ENCODE measurements at places on chromosomes 16 and 17.

DNA sequence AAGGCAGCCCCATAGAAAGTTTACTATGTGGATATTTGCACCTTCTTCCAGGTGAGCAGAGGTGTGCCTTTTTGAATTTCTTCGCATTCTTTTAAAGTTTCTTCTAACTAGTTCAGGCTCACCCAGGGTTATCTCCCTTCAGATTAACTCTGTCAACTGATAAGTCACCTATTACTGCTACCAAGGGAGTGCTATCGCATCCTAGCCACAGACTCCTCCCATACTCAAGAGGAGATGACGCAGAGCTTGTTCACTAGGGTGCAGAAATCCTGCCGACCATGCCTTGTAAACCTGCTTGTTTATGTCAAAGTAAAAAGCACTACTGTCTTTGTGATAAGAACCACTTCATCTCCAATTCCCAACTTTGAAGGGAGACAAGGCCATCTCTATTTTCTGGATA is 390.1 kb downstream of the RBFOX1 start:
- no peak for DNase-seq

DNA sequence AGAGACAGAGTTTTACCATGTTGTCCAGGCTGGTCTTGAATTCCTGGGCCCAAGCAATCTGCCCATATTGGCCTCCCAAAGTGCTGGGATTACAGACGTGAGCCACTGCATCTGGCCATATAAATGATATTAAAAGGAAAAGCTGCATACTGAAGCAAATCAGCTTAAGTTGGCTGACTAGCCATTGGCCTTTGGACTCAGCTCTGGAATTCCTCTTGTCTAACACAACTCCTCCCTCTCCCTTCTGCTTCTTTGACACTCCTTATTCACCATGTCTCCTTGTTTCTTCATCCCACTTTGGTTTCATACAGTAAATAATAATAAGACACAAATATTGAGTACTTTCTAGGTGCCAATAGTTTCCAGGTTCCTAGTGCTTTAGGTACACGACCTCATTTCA is 7.5 kb downstream of the KRT12 start:
- no peak for DNase-seq

DNA sequence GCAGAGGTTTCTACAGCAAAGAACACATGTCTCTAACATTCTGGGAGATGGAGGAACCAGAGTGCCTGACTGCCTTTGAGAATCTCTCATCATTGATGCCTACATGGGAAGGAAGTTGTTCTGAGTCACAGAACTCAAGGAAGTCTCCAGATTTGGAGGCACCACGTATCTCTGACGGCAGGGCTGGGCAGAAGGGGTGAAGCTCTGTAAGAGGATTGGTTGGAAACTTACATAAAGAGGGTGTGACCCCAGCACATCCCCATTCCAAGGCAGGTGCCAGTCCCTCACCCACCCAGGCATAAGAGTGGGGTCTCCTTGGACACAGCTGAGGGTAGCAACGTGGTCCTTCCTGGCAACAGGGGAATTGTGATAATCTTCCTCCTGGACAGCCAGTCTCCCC is 17.4 kb downstream of the TNFRSF13B start:
- DNase-seq, result no peak

- no peak for DNase-seq
These were observed 8.4 kb downstream of the KRT39 start for GRCh38 chr17:40958086-40958953.

GRCh38 chr17:63163158-63163520 is 197.1 kb downstream of the TANC2 start:
- DNase-seq, result no peak

DNA sequence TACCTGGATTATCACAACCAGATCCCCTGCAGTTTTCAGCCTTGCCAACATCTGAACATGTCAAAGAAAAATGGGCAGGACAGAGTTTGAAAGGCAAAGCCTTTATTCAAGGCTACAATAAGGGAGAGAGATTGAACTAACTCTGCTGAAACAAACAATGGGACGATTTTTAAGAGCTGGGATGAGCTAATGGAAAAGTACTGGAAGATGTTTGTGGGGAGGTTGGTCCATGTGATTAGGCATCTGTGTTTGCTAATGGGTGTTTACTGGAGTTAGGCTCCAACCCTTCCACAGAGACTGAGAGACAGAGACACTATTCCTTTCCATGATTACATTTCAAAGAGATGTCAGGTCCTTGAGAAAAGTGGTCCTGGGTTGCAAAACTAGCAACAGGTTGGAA is 35.0 kb upstream of the HSBP1 start:
- DNase-seq, result no peak

DNA sequence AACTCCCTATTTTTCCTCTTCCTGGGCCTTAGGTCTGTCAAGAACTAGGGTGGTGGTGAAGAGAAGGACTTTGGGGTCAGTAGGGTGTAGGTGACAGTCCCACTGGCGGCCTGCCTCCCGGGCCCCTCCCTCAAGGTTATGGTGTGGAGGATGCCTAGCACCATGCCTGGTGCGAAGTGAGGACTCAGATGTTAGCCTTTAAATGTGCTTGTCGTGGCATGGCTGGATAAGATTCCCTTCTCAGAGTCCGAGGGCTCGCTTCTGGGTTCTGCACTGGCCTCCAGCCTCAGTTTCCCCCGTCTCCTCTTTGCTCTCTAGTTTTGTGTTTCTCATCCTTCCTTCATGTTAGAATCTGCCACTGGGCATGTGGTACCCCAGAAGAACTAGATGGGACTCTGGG is 32.0 kb downstream of the HAPSTR1 start:
- no peak for DNase-seq

DNA sequence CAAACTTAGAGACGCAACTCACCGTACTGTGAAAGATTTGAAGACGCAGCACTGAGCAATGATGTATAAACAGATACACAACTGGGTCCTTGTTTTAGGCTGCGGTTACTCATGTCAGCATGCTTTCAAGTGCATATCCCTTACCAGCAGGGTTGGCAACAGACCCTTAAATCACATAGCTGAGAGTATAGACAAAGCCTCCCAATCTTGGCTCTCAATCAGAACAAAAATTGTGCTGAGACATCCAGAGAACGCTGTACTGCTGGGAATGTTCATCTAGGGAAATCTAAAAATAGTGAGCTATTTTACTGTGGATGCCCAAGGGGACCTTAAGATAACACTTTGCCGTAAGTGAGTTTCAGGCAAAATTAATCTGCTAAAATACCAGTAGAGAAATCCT is 84.4 kb upstream of the NUDT7 start:
- DNase-seq, result no peak

- no peak for DNase-seq
These were observed 20.8 kb downstream of the NPRL3 start for GRCh38 chr16:117379-118365.

DNA sequence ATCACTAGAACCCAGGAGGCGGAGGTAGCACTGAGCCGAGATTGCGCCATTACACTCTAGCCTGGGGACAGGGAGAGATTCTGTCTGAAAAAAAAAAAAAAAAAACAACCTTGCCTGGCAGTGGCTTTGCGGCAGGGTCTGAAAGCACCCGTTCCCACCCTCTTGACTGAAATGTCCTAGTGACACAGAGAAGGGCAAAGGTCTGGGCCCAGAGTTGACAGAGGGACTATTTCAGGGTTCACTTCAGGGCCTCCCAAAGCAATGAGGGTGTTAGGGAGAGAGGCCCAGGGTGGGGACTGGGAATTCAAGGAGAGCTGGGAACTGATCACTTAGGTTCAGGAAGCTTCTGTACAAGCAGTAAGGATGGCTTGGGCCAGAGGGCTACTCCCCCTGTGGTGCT is 13.8 kb upstream of the CDRT15L2 start:
- DNase-seq, result no peak

- DNase-seq, result no peak
These were observed 9.3 kb downstream of the ADORA2B start for GRCh38 chr17:15954222-15954621.

GRCh38 chr16:28289048-28289447 is 3.3 kb upstream of the SBK1 start:
- no peak for DNase-seq
